ENCODE measurements at places on chromosomes 7 and 10. TPM values are rescaled to one million over a fixed set of nuclear protein-coding genes. Genes with fewer than 3 reads are reported as not detected.

SLC13A1 gene
- 18.8 TPM for polyA plus RNA-seq

- DNase-seq, result no peak
These were observed 24.2 kb downstream of the BAIAP2L1 start for GRCh38 chr7:98376711-98377110.

DNA sequence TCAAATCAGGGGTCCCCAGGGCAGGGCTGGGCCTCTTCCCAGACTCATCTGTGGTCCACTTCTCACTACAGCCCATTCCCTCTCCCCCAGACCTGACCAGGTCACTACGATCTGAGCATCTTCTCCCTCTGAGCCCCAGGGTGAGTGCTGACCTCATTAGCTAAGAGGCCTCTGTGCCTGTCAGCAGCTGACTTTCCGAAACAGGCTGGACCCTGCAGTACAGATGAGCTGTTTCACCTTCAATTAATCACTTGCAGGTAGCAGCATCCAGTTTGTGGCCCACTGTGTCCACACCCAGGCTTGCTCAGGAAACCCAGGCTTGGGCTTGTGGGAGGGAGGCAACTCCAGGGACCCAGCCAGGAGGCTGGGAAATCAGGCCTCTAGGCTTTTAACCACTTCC, 24.3 kb downstream of the SRRM3 start:
- DNase-seq, result no peak

ZNF467 gene
- polyA plus RNA-seq, result 30.5 TPM

DNA sequence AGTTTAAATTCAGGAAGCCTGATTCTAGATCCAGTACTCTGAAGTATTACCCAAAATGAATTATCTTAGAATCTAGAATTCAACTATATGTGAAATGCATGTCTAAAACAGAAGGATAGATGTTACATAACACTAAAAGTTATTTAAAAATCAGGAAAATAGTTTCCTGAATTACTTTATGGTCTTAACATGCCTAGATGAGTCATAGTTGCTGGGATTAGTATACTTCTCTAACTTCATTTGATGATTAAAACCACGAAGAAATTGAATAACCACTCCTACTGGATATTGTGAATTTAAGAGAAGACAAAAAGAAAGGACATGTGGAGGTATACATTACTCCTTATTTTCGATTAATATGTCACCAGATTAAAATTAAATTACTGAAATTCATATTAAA, 65.5 kb downstream of the ATAD1 start:
- DNase-seq, result no peak

DNA sequence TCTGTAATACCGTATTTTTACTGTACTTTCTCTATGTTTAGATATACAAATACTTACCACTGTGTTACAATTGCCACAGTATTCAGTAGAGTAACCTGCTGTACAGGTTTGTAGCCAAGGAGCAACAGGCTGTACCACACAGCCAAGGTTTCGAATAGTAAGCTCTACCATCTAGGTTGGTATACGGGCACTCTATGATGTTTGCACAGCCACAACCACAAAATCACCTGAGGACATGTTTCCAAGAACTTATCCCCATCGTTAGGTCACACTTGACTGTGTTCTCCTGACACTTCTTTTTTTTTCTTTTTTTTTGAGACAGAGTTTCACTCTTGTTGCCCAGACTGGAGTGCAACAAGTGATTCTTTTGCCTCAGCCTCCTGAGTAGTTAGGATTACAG, 134.6 kb upstream of the TRIM24 start:
- DNase-seq, result no peak

TRAPPC14 gene
- 22.2 TPM for polyA plus RNA-seq

DNA sequence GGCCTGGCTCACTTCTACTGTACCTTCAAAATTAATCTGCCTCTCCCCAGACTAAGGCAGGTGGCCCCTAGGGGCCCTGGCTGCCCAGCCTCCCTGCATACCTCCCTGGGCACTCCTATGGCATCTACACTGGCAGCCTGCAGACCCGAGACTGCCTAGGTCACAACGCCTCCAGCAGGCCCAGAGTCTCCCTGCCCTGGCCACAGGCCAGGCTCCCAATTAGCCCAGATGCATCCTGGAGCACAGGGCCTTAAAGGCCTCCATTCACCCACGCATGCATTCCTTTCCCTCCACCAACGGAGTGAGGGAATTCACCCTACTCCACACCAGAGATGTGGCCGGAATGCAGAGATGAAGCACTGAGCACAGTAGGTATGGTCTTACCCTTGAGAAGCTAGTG, 1.9 kb downstream of the CHAT start:
- DNase-seq, result no peak

TMEM184A gene
- 6.0 TPM for polyA plus RNA-seq

DNA sequence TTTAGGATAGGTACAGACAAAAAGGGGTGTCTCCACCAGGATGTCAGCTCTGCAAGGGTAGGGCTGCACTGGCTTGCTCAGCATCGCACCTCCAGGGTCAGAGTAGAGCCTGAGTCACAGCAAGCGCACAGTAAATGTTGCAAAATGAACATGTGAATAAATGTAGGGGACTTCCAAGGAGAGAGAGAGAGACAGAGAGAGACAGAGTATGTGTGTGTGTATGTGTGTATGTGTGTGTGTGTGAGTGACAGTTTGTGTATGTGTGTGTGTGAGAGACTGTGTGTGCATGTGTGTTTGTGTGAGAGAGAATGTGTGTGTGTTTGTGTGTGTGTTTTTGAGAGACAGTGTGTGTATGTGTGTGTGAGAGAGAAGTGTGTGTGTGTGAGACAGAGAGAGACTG, 163.3 kb downstream of the RPS24 start:
- DNase-seq, result no peak

DNA sequence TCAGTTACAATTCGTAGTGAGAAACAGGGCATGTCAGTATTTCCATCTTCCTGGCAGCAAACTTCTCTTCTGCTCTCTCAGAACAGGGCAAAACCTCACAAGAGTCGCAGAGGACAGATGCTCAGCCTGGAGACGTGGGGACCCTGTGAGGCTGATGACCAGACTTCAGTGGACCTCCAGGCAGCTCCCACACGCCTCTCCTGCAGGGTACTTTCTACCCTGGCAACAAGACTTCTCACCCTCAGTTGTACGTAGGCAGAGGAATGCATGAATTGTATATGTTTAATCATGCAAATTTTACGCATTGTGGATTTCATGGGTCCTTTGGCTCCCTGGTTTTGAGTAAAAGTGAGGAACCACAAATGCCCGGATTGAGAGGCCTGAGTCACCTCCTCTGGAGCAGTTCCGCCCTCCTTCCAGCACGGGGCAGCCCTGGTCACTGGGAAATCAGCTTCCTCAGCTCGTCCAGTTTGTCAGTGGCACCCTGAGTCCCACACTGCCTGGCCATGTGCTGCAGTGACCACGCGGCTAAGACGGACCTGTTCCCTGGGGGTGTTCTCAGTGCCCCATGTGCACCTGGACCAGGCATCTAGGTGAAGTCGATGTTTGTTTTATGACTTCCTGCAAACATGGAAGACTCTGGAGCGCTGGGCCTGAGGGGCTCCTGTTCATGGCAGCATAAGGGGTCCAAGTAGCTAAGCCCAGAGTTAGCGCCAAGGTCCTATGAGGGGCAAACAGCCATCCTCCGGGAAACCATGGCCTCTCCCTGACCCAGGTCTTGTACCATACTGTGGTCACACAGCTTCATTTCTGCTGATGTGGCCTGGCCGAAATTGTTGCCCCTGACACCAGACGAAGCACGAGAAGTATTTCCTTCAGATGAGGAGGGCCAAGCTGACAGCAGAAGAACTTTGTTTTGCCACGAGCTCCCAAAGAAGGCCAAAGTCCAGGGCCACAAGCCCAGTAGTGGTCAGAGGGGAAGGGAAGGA, 165.1 kb downstream of the TNS3 start:
- DNase-seq, result no peak

- no peak for DNase-seq
These were observed 666 bp upstream of the MAP3K8 start for GRCh38 chr10:30433306-30433729.

DNA sequence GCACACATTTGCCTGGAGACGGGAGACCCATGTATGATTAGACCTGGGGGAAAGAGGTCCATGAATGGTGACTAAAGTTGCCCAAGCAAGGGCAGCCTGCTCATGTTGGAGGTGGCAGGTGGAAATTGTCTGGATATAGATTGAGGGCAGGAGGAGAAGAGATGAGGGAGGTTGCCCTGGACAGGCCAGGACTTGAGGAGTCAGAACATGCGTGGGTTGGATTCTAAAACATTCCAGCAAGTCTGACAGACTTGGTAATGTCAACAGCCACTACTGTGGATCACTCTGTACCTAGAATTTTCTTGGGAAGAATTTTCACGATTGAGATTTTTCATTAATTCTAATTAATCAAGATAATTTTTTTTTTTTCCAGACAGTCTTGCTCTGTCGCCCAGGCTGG, 19.1 kb upstream of the SVOPL start:
- no peak for DNase-seq
